ENCODE measurements at places on chromosomes 13 and 19.

- no peak for DNase-seq
Observed at GRCh38 chr13:51928231-51928630, 66.5 kb downstream of the CCDC70 start.

DNA sequence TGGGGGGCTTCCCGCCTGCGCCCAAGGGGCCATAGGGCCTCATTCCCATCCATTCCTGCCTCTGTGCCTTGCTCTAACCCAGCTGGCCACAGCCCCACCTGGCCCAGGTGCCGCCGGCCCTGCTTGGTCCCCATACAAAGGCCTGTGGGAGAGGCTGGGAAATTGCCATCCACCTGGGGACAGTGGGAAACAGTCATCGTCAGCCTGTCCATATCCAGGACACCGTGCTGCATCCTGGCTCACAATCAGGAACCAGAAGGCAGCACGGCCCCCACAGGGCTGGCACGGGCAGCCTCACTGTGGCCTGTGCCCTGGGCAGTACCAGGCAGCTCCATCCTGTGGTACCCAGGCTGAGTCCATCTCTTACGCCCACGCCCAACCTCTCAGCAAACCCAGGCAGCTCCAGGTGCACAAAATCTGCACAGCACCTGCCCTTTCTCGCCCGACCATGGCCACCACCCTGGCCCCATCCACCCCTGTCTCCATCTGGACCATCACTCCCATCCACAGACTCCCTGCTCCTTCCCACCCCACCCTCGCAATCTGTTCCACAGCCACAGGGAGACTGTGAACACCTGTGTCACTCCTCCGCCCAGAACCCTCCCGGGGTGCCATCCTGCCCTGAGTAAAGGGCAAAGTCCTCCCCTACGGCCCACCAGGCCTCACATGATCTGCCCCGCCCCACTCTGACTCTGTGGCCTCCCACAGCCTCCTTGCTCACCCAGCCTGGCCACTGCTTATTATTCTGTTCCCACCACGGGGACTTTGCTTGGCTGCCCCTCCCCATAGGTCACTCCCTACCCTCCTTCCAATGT lies 21.1 kb upstream of the FBXO27 start:
- no peak for DNase-seq

DNA sequence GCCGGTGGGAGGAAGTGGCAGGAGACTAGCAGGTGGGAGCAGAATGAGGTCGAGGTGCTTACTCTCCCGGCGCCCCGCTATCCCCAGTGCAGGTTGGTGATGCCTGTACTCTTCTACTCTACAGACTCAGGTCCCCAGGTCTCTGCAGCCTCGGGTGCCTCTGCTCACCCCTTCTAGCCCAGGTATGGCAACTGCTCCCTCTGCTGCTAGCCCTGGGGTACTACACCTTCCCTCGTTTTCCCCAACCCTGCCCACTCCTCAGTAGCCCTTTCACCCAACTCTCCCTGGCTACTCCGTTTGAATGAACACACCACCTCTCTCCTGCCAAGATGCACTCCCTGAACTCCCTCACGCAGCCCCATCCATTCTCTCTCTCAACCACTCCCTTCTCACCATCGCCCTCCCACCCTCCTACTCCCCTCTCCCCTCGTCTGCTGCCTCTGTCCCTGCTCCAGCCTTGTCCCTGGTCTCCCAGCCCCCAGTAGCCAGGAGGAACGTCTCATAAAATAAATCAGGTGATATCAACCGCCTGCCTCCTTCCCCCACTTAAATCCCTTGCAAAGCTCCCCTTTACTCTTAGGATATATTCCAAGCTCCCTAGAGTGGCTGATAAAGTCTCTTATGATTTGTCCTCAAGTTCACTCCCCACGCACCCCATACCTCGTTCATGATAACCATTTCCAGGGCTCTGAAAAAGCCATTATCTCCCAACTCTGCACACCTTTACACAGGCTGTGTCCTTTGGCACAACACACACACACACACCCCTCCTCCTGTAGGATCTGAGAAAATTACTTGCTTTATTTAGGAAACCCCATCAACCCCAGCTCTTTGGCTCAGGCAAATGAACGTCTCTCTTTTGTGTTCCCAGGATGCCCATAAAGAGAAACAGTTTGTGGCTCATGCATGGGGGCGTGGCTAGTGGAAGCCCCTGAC lies 8.2 kb upstream of the MEIS3 start:
- peak; percentile 79 for DNase-seq

- DNase-seq, result peak; percentile 69
Observed at GRCh38 chr19:40465025-40465556, 454 bp downstream of the BLVRB start.

DNA sequence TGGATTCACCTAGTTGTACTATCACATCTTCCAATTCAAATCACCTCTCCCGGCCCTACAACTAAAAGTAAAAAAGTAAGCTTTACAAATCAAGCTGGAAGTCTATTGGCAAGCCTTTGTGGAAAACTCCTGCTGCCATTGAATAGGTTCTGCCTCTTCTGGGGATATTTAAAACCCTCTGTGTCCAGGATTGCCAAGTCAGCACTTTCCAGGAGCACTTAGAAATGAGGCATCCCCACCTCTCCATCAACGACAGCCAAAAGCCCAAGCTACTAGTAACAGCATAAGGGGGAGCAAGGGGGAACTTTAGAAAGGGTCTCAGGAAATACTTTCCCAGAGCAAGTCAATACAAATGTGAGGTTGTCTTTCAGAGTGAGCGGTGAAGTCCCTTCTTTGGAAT lies 85.0 kb upstream of the OBI1 start:
- no peak for DNase-seq

GRCh38 chr13:66875264-66875663 lies 354.9 kb downstream of the PCDH9 start:
- DNase-seq, result no peak

DNA sequence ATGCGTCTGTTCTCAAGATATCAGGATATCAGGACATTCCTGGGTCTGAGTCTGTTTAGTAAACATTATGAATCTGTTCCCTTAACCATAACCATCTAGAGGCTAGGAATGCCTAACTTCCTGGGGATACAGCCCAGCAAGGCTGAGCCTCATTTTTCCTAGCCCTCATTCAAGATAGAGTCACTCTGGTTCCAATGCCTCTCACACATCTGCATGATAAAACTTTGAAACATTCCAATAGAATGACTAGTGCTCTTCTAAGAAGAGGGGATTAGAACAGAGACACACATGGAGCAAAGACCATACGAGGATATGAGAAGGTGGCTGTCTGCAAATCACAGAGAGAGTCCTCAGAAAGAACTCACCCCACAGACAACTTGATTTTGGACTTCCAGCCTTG lies 20.6 kb upstream of the CABP5 start:
- no peak for DNase-seq

GRCh38 chr13:43697323-43697722 lies 89.4 kb downstream of the ENOX1 start:
- no peak for DNase-seq

DNA sequence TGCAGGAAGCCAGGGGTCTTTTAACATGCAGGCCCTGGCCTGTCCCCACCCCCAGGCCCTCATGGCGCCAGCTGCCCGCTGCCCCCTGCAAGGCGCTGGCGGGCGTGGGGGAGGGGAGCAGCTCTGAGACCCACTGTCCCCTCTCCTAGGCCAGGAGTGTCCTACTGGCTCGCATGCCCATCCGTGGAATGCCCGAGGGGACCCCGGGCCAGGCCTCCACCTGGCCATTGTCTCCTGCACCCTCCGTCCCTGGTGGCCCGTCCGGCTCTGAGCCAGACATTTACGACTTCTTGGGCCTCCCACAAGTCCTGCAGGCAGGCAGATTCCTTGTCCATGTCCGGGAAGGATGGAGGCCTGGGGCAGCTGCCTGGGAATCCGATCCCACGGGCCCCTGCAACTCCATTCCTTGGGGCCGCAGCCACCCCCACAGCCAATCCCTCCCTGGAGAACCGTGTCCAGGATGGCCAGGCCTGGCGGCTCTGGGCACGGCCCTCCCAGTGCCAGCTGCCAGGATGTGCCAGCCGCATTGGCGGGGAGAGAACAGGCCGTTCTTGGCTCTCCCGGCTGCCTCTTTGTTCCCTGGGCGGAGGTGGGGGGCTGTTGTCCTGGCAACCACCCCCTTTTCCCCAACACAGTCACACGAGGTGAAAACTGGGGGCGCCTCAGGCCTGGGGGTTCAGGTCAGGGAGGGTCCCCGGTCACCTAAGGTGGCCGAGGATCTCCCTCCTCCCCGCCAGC lies 10.5 kb upstream of the PLIN3 start:
- no peak for DNase-seq

DNA sequence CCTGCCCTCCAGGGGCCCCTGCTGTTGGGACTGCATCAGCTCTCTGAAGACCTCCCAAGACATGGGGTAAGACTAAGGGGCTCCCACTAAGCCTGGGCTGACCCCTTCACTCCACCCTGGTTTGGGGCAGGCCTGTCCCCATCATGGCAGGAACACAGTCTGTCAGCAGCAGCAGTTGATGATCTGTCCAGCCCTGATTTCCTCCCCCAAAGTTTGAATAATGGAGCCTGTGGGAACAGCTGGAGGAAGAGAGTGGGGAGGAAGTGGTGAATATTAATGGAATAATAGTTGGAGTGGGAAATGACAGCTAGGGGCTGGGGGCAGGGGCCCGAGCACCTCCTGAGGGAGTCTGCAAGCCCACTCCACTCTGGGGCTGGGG lies 1.3 kb upstream of the B3GNT8 start:
- DNase-seq, result no peak

DNA sequence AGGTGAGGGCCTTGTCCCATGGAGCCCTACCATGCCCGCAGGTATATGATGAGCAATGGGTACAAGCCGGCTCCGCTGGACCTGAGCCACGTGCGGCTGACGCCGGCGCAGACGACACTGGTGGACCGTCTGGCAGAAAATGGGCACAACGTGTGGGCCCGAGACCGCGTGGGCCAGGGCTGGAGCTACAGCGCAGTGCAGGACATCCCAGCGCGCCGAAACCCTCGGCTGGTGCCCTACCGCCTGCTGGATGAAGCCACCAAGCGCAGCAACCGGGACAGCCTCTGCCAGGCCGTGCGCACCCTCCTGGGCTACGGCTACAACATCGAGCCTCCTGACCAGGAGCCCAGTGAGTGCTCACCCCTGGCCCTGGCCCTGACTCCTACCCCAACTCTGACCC lies 32.6 kb downstream of the RYR1 start:
- no peak for DNase-seq

DNA sequence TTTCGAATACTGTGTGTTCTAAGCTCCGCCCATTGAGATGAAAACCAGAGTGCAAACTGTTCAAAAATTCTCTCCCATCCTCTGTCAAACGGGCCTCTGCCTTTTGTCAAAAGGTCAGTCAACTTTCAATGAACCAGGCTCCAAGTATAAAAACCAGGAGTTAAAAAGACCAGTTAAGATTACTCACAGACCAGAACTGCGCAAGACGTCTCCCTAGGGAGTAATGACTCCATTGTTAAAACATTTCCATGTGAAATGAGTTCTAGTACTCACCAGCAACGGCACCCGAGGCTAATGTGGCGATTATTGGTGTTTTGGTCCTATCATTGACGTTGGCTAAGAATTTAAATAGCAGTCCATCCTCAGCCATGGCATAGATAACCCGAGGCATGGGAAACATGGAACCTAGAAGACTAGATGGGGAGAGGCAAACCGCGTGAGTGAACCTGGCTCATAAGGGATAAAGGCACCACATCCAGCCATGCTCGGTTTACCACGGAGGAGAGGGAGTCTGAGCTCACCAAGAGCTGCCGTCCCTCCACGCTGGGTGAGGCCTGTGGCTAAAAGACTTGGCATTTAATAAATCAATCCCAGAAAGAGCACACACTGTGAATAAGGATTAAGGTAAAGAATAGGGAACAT lies 73.3 kb downstream of the SLC7A1 start:
- DNase-seq, result peak; percentile 89

DNA sequence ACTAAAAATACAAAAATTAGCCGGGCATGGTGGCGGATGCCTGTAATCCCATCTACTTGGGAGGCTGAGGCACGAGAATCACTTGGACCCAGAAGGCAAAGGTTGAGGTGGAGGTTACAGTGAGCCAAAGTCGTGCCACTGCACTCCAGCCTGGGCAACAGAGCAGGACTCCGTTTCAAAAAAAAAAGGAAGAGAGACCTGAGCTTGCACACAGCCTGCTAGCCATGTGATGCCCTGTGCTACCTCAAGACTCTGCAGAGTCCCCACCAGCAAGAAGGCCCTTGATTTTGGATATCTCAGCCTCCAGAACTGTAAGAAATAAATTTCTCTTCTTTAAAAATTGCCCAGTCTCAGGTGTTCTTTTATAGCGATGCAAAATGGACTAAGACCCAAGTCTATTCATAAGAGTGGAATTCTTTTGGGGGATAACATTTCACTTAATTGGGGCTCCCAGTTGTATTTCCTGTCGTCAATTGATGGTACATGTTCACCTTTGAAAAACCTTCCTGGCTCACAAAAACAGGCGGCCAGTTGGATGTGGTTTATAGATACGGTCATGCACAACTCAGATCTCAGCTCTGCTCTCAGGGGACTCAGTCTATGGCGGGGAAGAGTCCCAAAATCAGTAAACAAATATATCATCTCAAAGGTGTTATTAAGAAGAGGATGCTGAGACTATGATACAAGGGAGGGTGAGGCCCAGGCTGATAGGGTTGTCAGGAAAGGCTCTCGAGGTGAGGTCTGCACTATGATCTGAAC lies 2.4 kb upstream of the CHERP start:
- DNase-seq, result no peak

GRCh38 chr13:90908792-90909191 lies 438.7 kb upstream of the MIR17HG start:
- DNase-seq, result no peak

DNA sequence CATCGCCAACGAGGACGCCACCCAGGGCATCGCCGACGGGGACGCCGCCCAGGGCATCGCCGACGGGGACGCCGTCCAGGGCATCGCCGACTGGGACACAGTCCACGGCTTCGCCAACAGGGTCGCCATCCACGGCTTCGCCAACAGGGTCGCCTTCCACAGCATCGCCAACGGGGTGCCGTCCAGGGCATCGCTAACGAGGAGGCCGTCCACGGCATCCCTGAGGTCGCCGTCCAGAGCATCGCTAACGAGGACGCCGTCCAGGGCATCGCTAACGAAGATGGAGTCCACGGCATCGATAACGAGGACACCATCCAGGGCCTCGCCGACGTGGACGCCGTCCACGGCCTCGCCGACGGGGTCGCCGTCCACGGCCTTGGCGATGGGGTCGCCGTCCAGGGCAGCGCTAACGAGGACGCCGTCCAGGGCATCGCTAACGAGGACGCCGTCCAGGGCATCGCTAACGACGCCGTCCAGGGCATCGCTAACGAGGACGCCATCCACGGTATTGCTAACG lies 947.8 kb downstream of the TUBA3C start:
- no peak for DNase-seq

DNA sequence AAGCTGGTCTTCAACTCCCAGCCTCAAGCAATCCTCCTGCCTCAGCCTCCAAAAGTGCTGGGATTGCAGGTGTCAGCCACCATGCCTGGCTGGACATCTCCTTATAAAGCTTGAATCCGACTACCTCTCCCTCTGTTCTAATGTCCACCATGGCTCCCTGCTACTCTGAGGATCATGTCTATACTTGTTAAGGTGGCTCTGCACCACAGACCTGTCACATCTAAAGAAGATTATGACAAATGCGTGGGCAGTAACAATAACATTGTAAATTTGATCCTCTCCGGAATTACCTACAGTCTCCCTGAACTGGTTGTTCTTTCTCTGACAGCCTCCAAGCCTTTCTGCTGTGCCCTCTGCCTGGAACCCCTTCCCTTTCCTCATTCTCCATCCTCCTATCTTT lies 1.8 kb downstream of the NXNL1 start:
- no peak for DNase-seq

All from GM03348 (cell line).